ENCODE measurements at places on chromosomes 5 and 9.

DNA sequence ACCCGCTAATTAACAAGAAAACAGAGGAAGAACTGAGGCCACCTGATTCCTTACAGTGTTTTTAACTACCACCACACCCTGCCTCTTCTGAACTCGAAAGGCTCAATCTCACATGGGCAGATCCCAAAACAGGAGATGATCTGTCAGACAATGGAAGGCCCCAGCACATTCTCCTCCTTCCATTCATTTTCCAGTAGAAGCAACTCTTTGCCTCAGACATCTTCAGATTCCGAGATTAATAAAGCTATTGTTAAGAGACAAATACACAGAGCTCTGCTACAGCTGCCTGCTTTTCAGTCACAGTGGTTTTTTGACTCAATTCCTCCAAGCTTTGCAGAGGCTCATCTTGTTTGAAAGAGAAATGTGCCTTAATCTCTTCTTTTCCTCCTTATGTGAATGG is 127.2 kb upstream of the ADAMTSL1 start:
- no peak for DNase-seq

GRCh38 chr5:137995077-137995748 is 37.7 kb downstream of the FAM13B start:
- DNase-seq = no peak

DNA sequence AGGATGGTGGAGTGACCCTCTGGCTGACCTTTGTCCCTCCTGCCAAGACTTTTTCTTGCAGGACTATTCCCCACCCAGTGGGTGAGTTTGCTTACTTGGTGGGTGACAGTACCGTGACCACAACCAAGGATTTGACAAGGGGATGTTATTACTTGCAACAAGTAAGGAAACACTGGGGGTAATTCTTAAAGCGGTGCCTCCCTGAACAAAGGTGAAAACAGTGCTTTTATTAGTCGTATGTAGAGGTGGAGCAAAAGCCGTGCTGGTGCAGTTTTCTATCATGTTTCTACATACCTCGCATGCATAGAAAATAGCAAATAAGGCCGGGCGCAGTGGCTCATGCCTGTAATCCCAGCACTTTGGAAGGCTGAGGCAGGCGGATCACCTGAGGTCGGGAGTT is 41.0 kb upstream of the KDM4C start:
- DNase-seq = no peak

GRCh38 chr5:125139590-125139989 is 393.2 kb upstream of the ZNF608 start:
- DNase-seq = no peak

GRCh38 chr9:33081128-33081851 is 4.8 kb upstream of the SMU1 start:
- no peak for DNase-seq

DNA sequence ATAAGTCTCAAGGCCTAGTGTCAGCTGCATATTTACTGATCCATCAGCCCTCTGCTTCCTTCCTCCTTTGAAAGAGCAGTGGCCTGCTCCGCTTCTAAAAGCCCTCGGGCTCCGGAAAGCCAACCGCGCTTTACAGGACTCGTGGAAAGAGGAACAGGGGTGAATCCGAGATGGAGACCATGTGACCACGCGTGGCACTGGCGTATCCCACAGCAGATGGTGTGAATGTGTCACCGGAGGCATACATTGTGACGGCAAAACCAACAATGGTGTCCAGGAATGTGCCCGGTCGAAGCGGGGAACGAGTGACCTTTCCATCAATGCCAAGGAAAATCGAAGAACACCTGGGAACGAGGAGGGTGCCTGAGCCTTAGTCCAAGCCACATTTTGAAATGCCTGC is 484.6 kb downstream of the SPATA31A7 start:
- DNase-seq = peak; percentile 61

Measured in chondrocyte (in vitro differentiated cells).